ENCODE measurements at places on chromosomes 4 and X. TPM values are rescaled to one million over a fixed set of nuclear protein-coding genes. Genes with fewer than 3 reads are reported as not detected.

DNA sequence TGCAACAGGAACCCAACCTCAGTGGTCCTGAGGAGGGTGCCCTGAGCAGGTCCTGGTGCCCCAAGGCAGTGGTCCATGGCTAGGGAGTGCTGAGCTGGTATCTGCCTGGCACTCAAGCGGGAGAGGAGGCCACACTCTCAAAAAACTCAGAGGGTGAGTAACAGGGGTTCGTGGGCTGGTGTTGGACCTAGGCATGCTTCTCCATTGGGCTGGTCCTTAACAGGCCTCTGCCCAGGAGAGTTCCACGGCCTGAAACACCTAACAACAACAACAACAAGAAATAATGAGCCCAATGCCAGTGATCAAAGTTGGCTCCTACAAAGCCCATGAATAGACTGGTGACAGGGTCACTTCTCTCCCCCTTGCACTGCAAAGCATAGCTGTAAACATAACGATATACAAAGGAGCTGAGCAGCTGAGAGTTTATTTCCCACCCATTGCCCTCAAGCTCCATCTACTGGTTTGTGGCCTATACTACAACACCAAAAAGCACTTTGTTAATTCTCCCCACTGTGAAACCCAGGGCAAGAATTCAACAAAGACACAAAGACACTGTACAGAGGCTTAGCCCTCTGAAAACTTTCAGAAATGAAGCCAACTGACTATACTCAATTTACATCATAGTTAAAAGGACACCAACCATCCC is 736.1 kb upstream of the ADGRL3 start:
- DNase-seq = no peak

The ADH1B gene
- total RNA-seq = 1.3 TPM

DNA sequence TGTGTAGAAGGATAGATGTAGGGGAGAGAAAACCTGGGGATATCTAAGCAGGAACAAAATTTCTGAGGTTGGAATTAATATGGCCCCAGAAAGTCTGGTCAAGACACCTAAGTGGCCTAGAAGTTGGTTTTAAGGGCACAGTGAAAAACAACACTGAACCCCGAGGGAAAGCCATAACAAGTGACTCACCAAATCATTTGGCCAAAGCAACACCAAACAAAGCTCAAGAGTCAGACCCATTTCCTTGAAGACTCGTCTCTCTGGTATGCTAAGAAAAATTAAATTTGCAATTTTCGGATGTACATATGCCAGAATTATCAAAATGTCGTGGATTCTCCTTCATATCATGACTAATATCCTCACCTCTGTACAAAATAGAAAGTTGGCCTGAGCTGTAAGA is 162.9 kb downstream of the SMIM20 start:
- no peak for DNase-seq

The GPAT3 gene
- total RNA-seq = 1.1 TPM

DNA sequence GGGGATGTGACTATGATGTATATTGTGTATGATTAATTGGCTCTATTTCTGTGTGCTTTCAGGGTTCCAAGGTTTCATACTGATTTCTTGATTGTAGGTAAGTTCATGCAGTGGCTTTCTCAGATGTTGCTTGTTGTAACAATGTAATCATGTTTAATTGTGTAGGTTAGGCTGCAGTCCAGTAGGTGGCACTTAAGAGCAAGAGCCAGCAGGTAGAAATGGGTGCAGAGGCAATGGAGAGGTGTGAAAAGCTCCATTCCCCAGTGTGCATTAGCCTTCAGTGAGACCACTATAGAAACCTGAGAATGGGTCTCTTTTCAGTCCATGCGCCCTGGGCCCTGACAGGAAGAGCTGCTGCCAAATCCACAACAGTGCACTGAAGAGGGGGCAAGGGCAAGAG is 28.2 kb downstream of the DCAF12L2 start:
- no peak for DNase-seq

DNA sequence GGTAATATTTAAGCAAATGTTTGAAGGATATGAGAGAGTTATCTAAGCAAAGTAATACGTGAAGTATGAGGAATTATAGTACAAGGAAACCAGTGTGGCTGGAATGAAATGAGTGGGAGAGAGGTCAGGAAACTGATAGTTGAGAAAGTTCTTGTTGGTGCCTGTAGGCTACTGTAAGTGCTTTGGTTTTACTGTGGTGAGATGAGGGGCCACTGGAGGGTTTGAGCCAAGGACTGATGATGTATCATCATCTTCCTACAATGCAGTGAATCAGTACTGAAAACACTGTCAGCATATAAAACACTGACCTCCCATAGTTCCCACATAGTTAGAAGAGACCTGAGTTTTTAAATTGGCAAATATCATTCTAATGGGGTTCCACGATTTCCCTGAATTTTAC is 367.5 kb upstream of the CTSO start:
- no peak for DNase-seq
